Occipital lobe (tissue), 3 donors: ENCODE measurements at places on chromosomes 2 and 18. TPM values are rescaled to one million over a fixed set of nuclear protein-coding genes. Genes with fewer than 3 reads are reported as not detected.

Gene ASPRV1
- total RNA-seq = 2.8 TPM

Gene RNF152
- 97.9 TPM for total RNA-seq

Gene CAPN13
- 0.16 TPM for total RNA-seq

Gene MARS2
- 12.5 TPM for total RNA-seq

Gene ANO7
- total RNA-seq = 0.16 TPM

Gene ELOA2
- not detected for total RNA-seq

Gene MC5R
- 2.2 TPM for total RNA-seq

Gene UCN
- 1.1 TPM for total RNA-seq

Gene KLF11
- total RNA-seq = 14.0 TPM

Gene GREB1L
- total RNA-seq = 0.31 TPM

Gene XIRP2
- total RNA-seq = 0.78 TPM

Gene MLPH
- 0.94 TPM for total RNA-seq

Gene SCN2A
- 219 TPM for total RNA-seq

Gene SKOR2
- total RNA-seq = not detected

Gene RAD51AP2
- 0.47 TPM for total RNA-seq

Gene PASK
- total RNA-seq = 11.9 TPM

Gene RGPD6
- 115 TPM for total RNA-seq

Gene EFR3B
- total RNA-seq = 47.1 TPM

Gene OTOS
- 0.94 TPM for total RNA-seq

Gene GFPT1
- 79.4 TPM for total RNA-seq

Gene CTIF
- total RNA-seq = 55.1 TPM

Gene HOXD8
- not detected for total RNA-seq

Gene TMEM18
- 19.8 TPM for total RNA-seq

Gene SRD5A2
- not detected for total RNA-seq

Gene ARHGAP28
- total RNA-seq = 21.2 TPM

Gene CCDC102B
- 20.1 TPM for total RNA-seq

Gene ASB18
- total RNA-seq = 0.78 TPM

Gene CFC1
- total RNA-seq = not detected

Gene DOK6
- total RNA-seq = 91.4 TPM

Gene IMP4
- total RNA-seq = 36.7 TPM

Gene GCA
- total RNA-seq = 39.6 TPM

Gene SP5
- total RNA-seq = 0.78 TPM

Gene C1GALT1C1L
- not detected for total RNA-seq

Gene ST8SIA5
- total RNA-seq = 10.8 TPM

Gene NT5DC4
- total RNA-seq = not detected

Gene FOXI3
- total RNA-seq = 0.47 TPM

Gene NEB
- total RNA-seq = 3.0 TPM

Gene OSR1
- total RNA-seq = 4.4 TPM

Gene AQP12A
- total RNA-seq = not detected

Gene FOXD4L1
- total RNA-seq = 0.31 TPM

Gene IGFBP5
- 17.2 TPM for total RNA-seq

Gene PLEKHH2
- 8.4 TPM for total RNA-seq

Gene KCTD18
- total RNA-seq = 10.0 TPM

Gene PARD3B
- 5.6 TPM for total RNA-seq

Gene GPR17
- 6.1 TPM for total RNA-seq

Gene CD226
- total RNA-seq = 0.16 TPM

Gene ZSWIM2
- total RNA-seq = 1.2 TPM

Gene VWC2L
- total RNA-seq = 20.9 TPM

Gene EPAS1
- total RNA-seq = 6.1 TPM

Gene FBXO36
- total RNA-seq = 6.2 TPM

Gene CPS1
- total RNA-seq = 6.6 TPM

Gene SERPINB4
- total RNA-seq = not detected

Gene MC4R
- 1.4 TPM for total RNA-seq

Gene DPYSL5
- 128 TPM for total RNA-seq

Gene HRH4
- total RNA-seq = not detected

Gene MCEE
- 10.3 TPM for total RNA-seq
